SK-MEL-5 (cell line): ENCODE measurements at places on chromosomes 5 and 9. TPM values are rescaled to one million over a fixed set of nuclear protein-coding genes. Genes with fewer than 3 reads are reported as not detected.
A peak's percentile ranks its signal among the peaks of the same experiment; 100 is the strongest.

DNA sequence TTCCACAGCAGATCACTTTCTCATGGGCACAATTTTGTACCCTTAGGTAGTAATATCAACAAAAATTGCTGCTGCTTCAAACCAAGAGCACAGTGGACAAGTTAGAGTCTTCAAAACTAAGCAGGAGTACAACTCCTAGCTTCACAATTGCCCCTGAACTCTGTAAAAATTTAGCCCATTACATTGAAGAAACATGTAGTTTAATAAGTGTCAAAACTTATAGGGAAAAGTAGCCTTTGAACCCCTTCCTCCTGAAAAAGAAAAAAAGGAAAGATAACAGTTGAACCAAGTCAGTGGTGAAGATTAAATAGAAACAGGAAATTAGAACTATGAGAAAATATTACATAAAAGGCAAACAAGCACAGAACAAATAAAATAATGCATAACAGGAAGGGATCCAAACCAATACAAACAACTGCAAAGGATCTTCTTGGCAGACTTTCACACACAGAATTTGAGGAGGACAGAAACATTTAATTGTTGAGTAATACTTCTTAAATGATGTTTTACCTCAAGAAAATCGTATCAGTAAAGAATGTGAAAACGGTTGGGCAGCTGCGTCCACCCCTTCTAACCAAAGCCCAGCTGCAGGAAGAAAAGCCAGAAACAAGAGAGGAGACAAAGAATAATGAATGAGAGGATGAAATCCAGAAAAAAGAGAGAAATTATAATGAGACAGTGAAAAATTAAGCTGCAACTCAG, 636.0 kb downstream of the NR2F1-AS1 start:
- no peak for DNase-seq

GRCh38 chr9:118624608-118625007, 744.6 kb downstream of the BRINP1 start:
- no peak for DNase-seq

DNA sequence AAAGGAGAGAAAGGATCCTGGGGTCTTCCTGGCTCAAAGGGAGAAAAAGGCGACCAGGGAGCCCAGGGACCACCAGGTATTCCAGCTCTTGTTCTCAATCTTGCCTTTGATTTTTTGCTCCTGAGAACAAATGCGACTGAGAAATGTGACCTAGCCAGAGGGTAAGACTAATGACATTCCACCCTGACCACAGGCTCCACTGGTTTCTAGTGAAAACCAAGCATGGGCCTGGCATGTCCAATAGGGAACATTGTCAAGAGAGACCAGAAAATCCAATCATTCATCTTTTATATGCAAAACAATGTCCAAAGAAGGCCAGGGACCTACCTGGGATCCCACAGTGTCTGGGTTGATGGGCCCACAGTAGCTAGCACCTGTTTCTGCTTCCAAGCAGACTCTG, 50.3 kb upstream of the TGFBR1 start:
- no peak for DNase-seq

DNA sequence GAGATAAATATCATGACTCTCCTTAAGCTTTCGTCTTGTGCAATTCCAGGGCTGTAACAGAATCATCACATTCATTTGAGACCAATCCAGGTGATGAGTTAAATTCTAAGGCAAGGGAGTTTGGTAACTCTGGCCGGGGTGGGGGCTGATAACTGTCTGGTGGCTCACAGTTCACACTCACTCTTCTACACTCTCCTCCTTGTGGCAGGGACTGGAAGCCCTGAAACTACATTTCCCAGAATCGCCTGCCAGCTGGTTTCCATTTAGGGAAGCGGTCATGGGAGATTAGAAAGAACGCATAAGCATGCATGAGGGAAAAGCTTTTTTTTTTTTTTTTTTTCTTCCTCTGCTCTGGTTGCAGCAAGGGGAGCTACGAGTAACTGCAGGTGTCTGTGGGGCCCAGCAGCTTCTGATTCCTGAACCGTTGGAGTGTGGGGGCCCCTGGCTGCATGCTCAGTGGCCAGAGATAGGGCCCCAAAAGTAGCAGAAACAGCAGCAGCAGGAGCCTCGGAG, 154.8 kb upstream of the TBC1D2 start:
- peak; percentile 66 for DNase-seq

- no peak for DNase-seq
Observed at GRCh38 chr5:177222269-177222668, 81.2 kb downstream of the RAB24 start.

GRCh38 chr9:125008599-125008998, 67.7 kb upstream of the GOLGA1 start:
- no peak for DNase-seq

DNA sequence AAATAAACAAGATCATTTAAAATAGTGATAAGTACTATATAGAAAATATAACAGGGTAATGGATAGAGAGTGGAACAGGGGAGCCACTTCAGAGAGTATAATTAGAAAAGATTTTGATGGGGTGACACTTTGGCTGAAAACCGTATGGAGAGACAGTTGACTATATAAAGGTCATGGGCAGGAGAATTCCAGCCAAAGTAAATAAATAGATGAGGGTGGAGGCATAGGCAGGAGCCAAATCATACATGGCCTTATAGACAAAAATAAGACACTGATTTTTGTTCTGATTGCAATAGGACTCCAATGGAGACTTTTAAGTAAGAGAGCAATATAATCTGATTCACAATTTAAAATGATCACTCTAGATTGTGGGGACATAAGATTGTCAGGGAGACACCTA, 37.5 kb upstream of the NUDT12 start:
- DNase-seq: no peak

- no peak for DNase-seq
Observed at GRCh38 chr9:69532396-69532795, 139.8 kb downstream of the APBA1 start.

DNA sequence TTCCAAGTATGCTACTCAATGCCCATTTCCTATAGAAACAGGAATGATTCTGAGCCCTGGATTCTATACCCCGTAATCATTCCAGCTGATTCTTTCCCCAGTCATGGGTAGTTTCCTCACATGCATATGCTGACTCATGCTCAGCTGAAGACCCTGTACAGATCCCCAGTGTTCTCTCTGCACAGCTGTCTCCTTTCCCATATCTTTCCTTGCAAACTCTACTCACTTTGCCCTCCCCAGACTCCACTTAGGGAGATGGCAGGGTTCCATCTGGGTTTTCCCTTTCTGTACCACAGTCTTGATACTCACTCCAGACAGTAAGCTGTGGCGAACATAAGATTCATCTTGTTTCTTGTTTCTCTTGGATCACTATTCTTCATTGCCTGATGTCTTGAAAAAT, 357.6 kb downstream of the RAB3C start:
- peak; percentile 92 for DNase-seq

DNA sequence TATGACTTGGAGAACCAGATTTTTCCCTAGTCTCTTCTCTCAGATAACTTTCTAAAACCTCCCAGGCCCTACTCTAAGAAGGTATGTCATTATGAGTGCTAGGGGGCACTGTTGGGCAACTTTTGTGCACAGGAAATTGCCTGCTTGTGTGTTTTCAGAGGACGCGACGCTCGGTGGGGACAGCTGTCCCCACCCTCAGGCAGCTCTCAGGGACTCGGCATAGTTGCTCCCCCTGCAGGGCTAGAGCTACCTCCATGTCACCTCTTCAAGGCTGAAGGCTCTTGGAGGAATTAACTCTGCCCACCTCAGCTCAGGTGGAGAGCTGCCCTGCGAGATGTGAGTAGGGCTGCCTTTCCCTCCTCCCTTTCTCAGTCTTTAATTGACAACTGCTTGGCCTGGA, 10.2 kb upstream of the TIFAB start:
- DNase-seq: peak; percentile 72

- no peak for DNase-seq
Observed at GRCh38 chr5:93107805-93108520, 473.1 kb downstream of the NR2F1-AS1 start.

DNA sequence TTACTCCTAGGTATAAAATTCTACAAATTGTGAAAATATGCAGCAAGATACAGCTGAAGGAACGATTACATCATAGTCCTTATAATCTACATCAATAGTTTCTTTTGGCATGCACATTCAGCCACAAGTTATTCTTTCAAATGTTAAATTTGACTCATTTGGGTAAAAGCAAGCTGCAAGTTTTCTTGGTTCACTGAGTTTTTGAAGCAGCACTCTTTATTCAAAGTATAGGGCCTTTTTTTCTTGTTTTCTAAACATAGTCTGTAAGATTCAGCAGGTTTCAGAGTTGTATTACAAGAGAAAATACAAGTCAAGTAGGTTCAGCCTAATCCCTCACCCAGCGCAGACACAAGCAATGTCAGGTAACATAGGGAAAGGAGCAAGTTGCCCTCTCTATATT, 981.5 kb downstream of the PTPRD start:
- no peak for DNase-seq

- no peak for DNase-seq
Observed at GRCh38 chr5:128446-128845, 36.5 kb downstream of the PLEKHG4B start.

DNA sequence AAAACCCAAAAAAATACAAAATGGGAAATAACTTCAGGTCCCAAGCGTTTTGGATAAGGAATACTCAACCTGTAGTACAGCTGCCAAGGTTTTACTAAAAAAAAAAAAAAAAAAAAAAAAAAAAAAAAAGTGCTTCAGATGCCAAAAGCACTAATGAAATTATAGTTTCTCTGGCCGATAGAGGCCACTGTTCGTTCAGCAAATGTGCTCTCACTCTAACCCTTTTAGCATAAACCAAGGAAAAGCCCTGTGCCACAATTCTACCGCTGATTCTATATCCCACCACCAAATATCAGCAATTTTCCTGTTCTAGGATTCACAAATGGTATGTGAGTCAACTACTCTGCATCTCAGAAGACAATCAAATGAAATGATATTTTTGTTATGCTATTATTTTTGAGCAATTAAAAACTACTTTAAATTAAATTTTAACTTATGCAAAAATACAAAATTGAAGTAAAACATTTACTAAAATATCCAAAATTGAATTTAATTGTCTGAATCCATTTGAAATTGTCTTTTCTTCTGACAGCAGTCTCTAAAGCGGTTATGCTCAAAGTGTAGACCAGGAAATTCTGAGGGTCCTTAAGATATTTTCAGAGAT, 79.8 kb downstream of the RICTOR start:
- DNase-seq: peak; percentile 95

- no peak for DNase-seq
Observed at GRCh38 chr5:72436796-72437471, 70.3 kb downstream of the ZNF366 start.

DNA sequence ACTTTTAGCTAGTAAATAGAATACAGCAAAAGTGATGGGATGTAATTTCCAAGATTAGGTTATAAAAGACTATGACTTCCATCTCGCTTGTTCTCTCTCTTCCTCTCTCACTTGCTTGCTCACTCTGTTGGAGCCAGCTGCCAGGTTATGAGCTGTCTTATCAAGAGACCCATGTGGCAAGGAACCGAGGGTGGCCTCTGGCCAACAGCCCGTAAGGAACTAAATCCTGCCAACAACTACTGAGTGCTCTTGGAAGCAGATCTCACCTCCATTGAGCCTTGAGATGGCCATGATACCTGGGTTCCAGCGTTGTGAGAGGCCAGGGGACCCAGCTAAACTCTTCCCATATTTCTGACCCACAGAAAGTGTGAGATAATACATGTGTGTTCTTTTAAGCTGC, 636.1 kb downstream of the ACTL7B start:
- DNase-seq: no peak

GRCh38 chr5:135215617-135216470, 181.8 kb upstream of the PITX1 start:
- no peak for DNase-seq

GRCh38 chr9:128370367-128370751, 815 bp upstream of the URM1 start:
- DNase-seq: peak; percentile 6

GRCh38 chr5:78773655-78774054, 125.1 kb upstream of the LHFPL2 start:
- DNase-seq: no peak

DNA sequence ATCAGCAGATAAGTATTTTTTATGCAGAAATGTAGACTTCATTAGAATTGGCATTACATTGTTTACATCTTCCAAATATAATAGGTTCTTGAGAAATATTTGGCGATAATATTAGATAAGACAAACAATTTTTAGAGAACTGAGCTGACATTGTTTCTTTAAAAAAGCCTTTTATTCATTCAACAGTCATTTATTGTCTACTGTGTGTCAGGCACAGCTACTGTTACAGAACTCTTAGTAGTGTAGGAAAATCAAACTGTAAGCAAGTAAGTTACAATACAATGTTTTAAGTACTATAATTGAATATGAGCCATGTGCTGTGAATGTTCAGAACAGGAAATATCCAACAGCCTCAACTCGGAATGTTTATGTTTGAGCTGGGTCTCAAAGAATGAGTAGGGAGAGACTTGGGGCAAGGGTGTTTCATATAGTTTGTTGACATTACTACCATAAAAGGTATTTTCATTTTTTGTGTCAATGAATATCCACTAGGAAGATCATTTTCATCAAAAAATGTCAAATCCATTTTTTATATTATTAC, 114.0 kb downstream of the CDC42SE2 start:
- peak; percentile 39 for DNase-seq

- DNase-seq: peak; percentile 14
Observed at GRCh38 chr9:104094534-104095015, 466 bp downstream of the SMC2 start.

GRCh38 chr5:66558560-66558959, 37.6 kb upstream of the MAST4 start:
- no peak for DNase-seq

GRCh38 chr9:129262261-129262660, 84.2 kb upstream of the IER5L start:
- DNase-seq: no peak

DNA sequence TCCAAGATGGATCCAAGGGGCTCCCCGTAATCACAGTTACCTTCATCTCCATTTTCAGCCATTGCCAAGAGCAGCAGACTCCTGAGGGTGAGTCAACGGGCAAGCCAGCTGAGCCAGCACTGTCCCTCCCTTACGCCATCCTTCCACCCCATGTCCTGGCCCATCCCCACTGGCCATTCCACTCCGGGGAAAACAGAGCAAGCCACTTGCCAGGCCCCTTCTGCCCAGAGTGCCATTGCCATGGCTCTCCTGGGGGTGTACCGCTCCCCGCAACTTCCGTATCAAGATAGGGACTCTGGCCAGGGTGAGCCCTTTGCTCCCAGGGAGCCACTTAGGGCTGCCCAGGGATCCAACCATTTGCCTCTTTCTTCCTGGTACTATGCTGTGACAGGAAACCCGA, 48.9 kb upstream of the CDKN2AIPNL start:
- no peak for DNase-seq

GRCh38 chr5:116273448-116274242, 188.8 kb downstream of the COMMD10 start:
- DNase-seq: no peak

- no peak for DNase-seq
Observed at GRCh38 chr9:8732367-8733075, 932.9 kb upstream of the DMAC1 start.

Gene SPOUT1
- total RNA-seq: 39.6 and 40.3 TPM in 2 replicates

Gene PTCD2
- total RNA-seq: 19.0 and 25.6 TPM in 2 replicates

Gene MAMDC2
- 1.6 TPM in 2 replicates for total RNA-seq

Gene PCDHGB5
- total RNA-seq: 0.29 and 0.50 TPM in 2 replicates

Gene WDR31
- 2.2 and 2.4 TPM in 2 replicates for total RNA-seq

Gene MORN5
- 0.32 TPM in 1 of 2 replicates, not detected in the other for total RNA-seq

Gene ENTPD8
- not detected in 2 replicates for total RNA-seq

Gene IGFBPL1
- total RNA-seq: 7.9 and 8.5 TPM in 2 replicates

Gene DND1
- total RNA-seq: 0.26 and 0.75 TPM in 2 replicates

Gene LECT2
- total RNA-seq: not detected in 2 replicates

Gene SLC45A2
- 618 and 641 TPM in 2 replicates for total RNA-seq

Gene ZDHHC21
- 3.5 and 3.8 TPM in 2 replicates for total RNA-seq

Gene RAPGEF1
- 34.0 and 34.2 TPM in 2 replicates for total RNA-seq
